ENCODE measurements at places on chromosomes 2 and 18. TPM values are rescaled to one million over a fixed set of nuclear protein-coding genes. Genes with fewer than 3 reads are reported as not detected.

The RTP5 gene
- not detected for polyA plus RNA-seq

GRCh38 chr18:44107187-44107586 lies 573.5 kb upstream of the SETBP1 start:
- no peak overlapping the region for H3K4me3 ChIP-seq
- H3K27me3 ChIP-seq: no peaks in the 10 kb centered on the region
- H3K27ac ChIP-seq: no peak overlapping the region
- no peaks in the 10 kb centered on the region for H3K4me1 ChIP-seq

- H3K4me3 ChIP-seq: no peak overlapping the region
- H3K27me3 ChIP-seq: no peaks in the 10 kb centered on the region
- H3K4me1 ChIP-seq: no peaks in the 10 kb centered on the region
- peaks cover 65% of the 10 kb centered on the region for H3K36me3 ChIP-seq
- H3K27ac ChIP-seq: no peak overlapping the region
- DNase-seq: no peak
These were observed 57.7 kb downstream of the SLC25A12 start for GRCh38 chr2:171836146-171836910.

The SOX11 gene
- 0.01 TPM for polyA plus RNA-seq

The SMAD7 gene
- 30.8 TPM for polyA plus RNA-seq

GRCh38 chr2:239265681-239266433 lies 135.0 kb downstream of the HDAC4 start:
- H3K27ac ChIP-seq: no peak overlapping the region
- peaks cover 15% of the 10 kb centered on the region for H3K27me3 ChIP-seq
- peak overlapping the region; percentile 79 for H3K4me3 ChIP-seq
- no peak for DNase-seq
- peaks cover 66% of the 10 kb centered on the region for H3K4me1 ChIP-seq
- no peaks in the 10 kb centered on the region for H3K36me3 ChIP-seq

DNA sequence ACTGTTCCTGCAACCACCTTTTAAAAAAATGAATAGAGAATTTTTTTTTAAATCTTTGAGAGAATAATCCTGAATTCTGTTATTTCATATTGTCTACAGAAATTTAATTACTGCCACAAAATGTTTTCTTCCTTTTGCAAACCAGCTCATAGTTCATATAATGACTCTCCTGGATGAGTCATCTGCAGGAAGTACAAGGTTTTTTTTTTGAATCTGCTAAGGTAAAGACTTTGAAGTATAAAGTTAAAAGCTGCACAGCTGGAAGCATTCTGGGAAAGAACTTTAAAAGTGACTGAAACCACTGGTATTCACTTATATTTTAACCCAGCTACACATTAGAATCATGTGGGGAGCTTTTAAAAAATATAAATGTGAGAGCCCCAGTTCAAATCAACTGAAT lies 25.4 kb downstream of the SESTD1 start:
- no peak overlapping the region for H3K27ac ChIP-seq
- peaks cover 2% of the 10 kb centered on the region for H3K36me3 ChIP-seq
- H3K4me3 ChIP-seq: no peak overlapping the region
- DNase-seq: no peak
- H3K4me1 ChIP-seq: peaks cover 28% of the 10 kb centered on the region

GRCh38 chr2:86064006-86064405 lies 41.7 kb downstream of the POLR1A start:
- H3K4me1 ChIP-seq: peaks cover 9% of the 10 kb centered on the region
- H3K27me3 ChIP-seq: no peaks in the 10 kb centered on the region
- no peak overlapping the region for H3K4me3 ChIP-seq
- H3K36me3 ChIP-seq: peaks cover 4% of the 10 kb centered on the region
- no peak for DNase-seq
- H3K27ac ChIP-seq: no peak overlapping the region

DNA sequence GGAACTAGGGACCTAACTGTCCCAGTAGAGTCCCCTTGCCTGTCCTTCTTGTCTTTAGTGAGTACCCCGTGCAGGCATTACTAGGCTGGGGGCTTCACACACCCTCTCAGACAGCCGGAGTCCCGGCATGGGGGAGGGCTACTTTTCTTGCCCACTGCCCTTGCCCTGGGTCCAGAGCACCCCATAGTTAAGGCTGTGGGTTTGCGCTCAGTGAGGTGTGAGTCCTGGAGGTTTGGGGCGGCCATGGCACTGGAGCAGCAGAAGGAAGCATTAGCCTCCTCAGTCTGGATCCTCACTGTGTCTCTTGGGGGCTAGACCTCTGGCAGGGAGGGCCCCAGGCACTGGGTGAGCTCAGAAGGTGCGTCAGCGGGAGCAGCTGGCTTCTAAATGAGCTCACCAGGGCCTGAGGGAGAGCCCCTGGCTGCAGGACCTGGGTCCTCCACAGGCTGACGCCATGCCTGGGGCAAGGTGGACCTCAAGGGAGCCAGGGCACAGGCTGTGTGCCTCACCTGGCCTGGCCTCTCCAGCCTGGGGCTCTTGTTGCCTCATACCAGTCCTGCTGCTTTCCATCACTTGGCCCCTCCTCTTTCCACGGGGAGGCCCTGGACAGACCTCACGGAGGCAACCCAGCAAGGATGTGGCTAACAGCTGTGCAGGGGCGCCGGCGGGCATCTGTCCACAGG lies 27.4 kb downstream of the HS6ST1 start:
- H3K27ac ChIP-seq: no peak overlapping the region
- peaks cover 4% of the 10 kb centered on the region for H3K4me1 ChIP-seq
- H3K4me3 ChIP-seq: no peak overlapping the region

GRCh38 chr2:37026050-37026449 lies 58.1 kb downstream of the HEATR5B start:
- no peak for DNase-seq
- no peaks in the 10 kb centered on the region for H3K4me1 ChIP-seq
- no peak overlapping the region for H3K27ac ChIP-seq
- peaks cover 7% of the 10 kb centered on the region for H3K36me3 ChIP-seq
- H3K27me3 ChIP-seq: no peaks in the 10 kb centered on the region

The SCG2 gene
- polyA plus RNA-seq: 0.12 TPM

GRCh38 chr2:237662671-237663093 lies 35.3 kb downstream of the LRRFIP1 start:
- DNase-seq: peak; percentile 80
- H3K36me3 ChIP-seq: no peaks in the 10 kb centered on the region
- no peak overlapping the region for H3K27ac ChIP-seq
- peaks cover 18% of the 10 kb centered on the region for H3K4me1 ChIP-seq
- peaks cover 4% of the 10 kb centered on the region for H3K27me3 ChIP-seq

Data from B cell (primary cell).